Activated CD8-positive, alpha-beta memory T cell treated with anti-CD3 and anti-CD28 coated beads, Interleukin-2, amount 50 U/mL, for 4 hours (primary cell): ENCODE measurements at places on chromosomes 2 and 18.

GRCh38 chr18:43587538-43588153 lies 310.4 kb upstream of the SYT4 start:
- DNase-seq, result no peak

DNA sequence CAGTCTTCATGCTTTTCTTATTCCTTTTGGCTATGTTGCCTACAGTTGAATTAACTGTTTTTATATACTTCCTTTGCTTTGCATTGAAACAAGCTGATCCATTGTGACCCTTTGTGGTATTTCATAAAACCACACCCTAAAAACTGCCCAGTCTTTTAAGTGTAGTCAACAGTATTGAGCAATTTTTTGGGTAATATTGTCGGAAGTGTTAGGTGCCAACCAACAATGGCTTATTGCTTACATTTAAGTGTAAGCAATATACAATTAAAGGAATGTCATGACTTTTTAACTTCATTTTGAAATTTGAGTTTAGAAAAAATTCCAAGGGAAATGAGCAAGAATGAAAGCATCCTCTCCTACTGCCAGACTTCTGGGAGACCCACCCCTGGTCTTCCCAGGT lies 174.1 kb downstream of the NEDD4L start:
- DNase-seq, result no peak

- DNase-seq, result peak; percentile 66
These were observed 66.7 kb upstream of the HAAO start for GRCh38 chr2:42859006-42859552.

- DNase-seq, result no peak
These were observed 63.1 kb downstream of the TSN start for GRCh38 chr2:121818546-121818945.

DNA sequence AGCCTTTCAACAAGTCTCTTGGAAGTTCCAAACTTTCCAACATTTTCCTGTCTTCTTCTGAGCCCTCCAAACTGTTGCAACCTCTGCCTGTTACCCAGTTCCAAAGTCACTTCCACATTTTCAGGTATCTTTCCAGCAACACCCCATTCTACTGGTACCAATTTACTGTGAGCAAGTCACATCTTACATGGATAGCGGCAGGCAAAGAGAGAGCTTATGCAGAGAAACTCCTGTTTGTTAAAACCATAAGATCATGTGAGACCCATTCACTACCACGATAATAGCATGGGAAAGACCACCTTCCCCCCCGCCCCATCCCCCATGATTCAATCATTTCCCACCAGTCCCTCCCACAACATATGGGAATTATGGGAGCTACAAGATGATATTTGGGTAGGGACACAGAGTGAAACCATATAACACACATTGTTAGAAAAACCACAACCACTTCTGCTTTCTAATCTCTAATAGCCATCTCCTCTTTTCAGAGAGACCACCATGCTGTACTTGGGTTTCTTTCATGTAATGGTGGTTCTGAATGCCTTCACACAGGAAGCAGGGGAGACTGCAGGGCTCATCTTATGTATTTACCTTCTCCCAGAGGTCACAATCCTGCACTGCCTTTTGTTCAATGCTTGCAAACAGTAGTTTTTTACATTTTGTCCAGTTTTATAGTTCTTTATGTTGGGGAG lies 46.0 kb upstream of the CALCRL start:
- DNase-seq, result no peak

GRCh38 chr2:184685999-184686841 lies 87.9 kb downstream of the ZNF804A start:
- DNase-seq, result no peak

- no peak for DNase-seq
These were observed 119.5 kb upstream of the SNTG2 start for GRCh38 chr2:831225-831536.

DNA sequence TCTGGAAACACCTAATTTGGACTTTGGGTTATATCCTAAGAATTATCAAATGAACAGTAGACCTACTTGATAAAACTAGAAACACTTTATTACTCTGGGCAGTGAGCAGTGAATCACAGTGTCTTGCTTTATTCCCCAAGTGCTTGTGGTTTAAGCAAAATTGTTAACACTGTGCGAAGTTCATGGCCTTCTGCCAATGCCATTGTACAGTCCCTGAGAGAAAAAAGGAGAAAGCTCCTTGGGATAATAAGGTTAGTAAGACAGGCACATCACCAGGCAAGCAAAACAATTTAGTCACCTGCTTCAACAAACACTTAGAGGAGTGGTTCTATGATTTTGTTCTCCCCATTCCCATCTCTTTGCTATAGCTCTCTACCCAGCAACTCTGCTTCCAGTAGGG lies 39.8 kb downstream of the ADCYAP1 start:
- no peak for DNase-seq

DNA sequence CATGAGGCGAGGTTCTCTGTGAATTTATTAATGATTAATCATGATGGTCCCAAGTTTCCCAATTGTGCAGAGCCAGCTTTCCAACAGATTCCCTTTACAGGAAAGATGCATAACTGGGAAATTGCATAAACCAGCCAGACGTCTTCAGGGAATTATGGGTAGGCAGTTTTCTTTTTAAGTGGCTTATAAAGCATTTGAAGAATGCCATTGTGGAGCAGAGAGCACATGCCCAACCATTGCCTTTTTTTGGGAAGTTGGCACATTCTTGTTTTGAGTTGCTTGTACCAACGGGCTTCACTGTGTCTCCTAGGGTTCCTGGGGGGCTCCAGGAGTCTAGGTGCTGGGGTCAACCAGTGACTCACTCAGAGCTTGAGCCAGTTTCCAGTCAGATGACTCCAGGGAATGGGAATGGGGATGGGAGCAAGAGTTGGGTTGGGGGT lies 231.7 kb upstream of the FOSL2 start:
- DNase-seq, result no peak

- no peak for DNase-seq
These were observed 131.3 kb downstream of the PXDN start for GRCh38 chr2:1613078-1613445.

DNA sequence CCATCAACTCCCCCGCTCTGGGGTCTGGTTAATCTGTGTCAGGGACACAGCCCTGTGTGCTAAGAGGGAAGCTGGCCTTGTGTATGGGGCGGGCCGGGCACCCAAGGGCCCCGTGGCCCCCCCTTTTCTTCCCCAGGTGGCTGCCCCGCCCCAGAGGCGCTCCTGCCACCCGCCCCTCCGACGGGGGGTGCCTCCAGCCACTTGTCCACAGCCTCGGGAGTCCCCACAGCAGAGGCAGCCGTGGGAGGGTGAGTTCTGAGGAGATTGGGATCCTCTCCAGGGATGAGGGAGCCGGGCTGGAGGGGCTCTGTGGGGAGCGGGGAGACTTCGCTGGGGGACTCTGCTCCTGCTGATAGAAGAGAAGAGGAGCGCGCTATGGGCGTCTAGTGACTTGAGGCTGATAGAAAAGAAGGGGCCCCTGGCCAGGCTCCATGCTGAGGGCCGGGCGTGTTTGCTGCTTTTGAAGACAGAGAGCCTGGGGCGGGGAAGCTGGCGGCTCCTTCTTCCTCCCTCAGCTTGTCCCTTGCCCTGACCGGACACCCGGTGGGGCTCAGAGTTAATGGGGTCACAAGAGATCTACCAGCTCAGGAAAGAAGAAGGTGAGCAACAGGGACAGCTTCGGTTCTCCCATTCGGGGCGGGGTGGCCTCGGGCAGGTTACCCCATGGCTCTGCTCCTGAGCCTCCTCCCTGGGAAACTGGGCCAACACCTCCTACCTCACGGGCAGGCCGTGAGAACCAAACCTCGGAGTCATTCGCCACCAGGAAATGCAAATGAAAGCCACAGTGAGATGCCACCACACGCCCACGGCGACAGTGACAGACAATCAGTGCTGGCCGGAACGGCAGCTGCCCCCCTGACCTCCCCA lies 89.4 kb upstream of the TAF1B start:
- DNase-seq, result peak; percentile 39

DNA sequence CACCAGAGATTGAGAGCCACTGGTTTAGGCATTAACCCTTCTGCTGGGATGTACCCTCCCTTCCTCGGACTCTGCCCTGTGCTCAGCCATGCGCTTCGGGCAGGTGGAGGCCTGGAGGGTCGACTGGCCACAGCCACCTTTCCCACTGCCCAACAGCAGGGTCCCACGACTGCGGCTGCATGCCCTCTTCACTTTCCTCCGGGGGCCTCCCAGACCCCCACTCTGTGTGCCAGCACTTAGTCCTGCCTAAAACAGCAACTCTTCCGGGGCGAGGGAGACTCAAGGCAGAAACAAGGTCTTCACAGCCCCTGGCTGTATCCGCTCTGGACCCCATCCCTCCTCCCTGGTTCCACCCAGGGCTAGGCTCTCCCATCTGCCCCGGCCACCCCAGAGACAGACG lies 31.3 kb upstream of the BIN1 start:
- DNase-seq, result no peak

- DNase-seq, result no peak
These were observed 45.5 kb downstream of the ZFP36L2 start for GRCh38 chr2:43180897-43181296.

DNA sequence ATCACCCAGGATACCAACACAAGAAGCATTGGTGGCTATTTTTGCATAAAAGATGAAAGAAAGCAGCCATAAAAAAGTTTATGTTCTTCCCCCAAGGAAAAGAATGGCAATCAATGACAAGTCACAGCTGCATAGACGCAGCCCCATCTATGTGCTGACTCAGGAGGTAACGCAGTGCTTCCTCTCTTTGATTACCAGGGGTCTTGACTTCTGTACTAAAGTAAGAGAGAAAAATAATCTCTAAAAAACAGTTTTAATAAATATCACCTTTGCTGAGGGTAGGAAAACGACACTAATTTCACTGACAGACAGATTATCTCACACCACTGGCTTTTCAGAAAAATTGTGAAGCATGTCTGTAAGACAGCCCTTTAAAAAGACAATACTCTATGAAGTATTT lies 33.9 kb upstream of the EVA1A start:
- DNase-seq, result no peak

DNA sequence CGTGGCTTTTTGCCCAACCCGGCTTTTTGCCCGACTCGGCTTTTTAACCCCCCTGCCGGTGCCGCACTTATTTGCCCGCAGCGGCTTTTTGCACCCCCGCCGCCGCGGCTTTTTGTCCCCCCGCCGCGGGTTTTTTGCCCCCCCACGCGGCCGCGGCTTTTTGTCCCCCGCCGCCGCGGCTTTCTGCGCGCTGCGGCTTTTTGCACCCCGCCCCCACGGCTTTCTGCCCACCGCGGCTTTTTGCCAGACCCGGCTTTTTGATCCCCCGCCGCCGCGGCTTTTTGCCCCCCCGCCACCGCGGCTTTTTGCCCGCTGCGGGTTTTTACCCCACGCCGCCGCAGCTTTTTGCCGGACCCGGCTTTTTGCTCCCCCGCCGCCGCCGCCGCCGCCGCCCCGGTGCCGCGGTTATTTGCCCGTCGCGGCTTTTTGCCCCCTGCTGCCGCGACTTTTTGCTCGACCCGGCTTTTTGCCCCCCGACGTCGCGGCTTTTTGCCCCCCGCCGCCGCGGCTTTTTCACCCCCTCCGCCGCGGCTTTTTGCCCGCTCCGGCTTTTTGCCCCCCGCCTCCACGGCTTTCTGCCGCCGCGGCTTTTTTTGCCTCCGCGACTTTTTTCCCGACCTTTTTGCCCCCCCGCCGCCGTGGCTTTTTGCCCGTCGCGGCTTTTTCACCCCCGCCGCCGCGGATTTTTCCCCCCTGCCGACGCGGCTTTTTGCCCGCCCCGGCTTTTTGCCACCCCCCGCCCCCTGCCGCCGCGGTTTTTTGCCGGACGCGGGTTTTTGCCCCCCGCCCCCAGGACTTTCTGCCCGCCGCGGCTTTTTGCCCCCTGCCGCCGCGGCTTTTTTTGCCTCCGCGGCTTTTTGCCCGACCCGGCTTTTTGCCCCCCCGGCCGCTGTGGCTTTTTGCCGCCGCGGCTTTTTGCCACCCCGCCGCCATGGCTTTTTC lies 2786.5 kb downstream of the RPIA start:
- DNase-seq, result peak; percentile 14

DNA sequence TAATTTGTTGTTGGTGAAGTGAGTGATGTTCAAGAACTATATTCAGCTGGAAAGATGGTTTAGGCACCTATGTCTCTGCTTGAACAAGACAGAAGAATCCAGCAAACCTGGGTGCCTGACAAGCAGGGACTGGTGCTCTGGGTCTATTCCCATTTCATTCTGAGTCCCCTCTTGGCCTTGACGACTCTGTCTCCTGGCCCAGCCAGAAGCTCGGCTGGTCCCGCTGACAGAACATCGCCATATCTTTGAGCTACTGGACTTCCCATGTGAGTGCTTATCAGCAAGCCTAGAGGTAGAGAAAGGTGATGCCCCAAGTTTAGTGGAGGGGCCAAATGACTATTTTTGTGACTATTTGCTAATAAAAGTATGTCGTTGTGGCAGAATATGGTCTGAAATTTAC lies 48.2 kb downstream of the SDC1 start:
- no peak for DNase-seq

- no peak for DNase-seq
These were observed 14.3 kb downstream of the CCDC150 start for GRCh38 chr2:196653843-196654242.

GRCh38 chr18:34991152-34991551 lies 50.1 kb upstream of the MAPRE2 start:
- DNase-seq, result no peak

- DNase-seq, result no peak
These were observed 46.2 kb downstream of the WDR75 start for GRCh38 chr2:189487283-189488007.

DNA sequence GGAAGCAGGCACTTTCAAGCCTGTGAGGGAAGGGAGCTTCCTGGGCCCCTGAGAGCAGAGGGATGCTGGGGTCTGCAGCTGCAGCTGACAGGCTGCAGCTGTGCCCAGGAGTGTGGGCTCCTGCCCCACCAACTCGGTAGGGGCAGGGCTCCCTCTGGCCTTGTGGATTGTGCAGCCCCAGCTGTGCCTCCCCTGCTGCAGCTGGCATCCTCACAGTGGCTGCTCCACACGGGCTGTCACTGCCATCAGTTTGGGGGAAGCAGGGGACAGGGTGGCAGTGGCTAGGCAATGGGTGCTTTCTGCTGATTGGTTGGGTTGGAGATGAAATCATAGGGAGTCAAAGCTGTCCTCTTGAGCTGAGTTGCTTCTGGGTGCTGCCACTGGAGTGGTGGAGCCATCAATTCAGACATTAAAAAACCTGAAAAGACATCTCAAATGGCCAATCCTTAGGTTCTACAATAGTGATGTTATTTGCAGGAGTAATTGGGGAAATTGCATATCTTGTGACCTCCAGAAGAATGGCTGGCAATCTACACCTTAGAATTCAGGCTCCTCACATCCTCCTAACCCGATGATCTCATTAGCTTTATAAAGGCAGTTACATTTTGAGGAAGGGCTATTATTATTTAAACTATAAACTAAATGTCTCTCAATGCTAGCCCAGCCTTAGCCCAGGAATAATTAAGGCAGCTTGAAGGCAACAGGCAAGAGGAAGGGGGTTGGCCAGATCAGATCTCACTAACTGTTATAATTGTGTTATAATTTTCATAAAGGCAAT lies 41.3 kb downstream of the FAM171B start:
- DNase-seq, result no peak
